Fibroblast of skin of right quadriceps (primary cell): ENCODE measurements at places on chromosomes 16 and 17.

GRCh38 chr17:21036361-21036881 is 6.4 kb downstream of the USP22 start:
- peak; percentile 39 for DNase-seq

GRCh38 chr17:4953451-4953961 is 2.6 kb downstream of the ENO3 start:
- DNase-seq = peak; percentile 46

- DNase-seq = peak; percentile 86
These were observed at the start of gene MTSS2 for GRCh38 chr16:70685938-70686375. Gene MTSS2, minus strand, starts transcription at chr16:70686053. Its CDS starts 262 bp downstream, at chr16:70685791.

GRCh38 chr17:1518410-1518809 is 2.0 kb upstream of the INPP5K start:
- no peak for DNase-seq

GRCh38 chr17:34091975-34092374 is 163.1 kb upstream of the CCL2 start:
- DNase-seq = no peak

DNA sequence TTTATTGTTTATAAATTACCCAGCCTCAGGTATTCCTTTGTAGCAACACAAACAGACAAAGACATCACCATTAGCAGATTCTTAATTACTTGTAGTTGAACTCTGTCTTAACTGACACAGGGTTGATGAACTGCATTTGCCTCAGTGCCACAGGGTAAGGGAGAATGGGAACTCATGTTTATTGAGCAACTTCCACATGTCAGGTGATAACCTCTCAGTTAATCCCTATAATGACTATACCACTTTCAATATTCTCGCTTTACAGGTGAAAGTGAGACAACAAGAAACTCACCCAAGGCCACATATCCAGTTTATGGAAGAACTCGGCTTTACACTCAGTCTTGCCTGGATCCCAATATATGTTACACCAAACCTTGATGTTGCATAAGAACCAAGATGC is 8.6 kb downstream of the PDILT start:
- DNase-seq = no peak

GRCh38 chr17:74078363-74078941 is 125.0 kb upstream of the RPL38 start:
- DNase-seq = no peak

GRCh38 chr16:8798174-8798527 is 512 bp downstream of the PMM2 start:
- peak; percentile 29 for DNase-seq

DNA sequence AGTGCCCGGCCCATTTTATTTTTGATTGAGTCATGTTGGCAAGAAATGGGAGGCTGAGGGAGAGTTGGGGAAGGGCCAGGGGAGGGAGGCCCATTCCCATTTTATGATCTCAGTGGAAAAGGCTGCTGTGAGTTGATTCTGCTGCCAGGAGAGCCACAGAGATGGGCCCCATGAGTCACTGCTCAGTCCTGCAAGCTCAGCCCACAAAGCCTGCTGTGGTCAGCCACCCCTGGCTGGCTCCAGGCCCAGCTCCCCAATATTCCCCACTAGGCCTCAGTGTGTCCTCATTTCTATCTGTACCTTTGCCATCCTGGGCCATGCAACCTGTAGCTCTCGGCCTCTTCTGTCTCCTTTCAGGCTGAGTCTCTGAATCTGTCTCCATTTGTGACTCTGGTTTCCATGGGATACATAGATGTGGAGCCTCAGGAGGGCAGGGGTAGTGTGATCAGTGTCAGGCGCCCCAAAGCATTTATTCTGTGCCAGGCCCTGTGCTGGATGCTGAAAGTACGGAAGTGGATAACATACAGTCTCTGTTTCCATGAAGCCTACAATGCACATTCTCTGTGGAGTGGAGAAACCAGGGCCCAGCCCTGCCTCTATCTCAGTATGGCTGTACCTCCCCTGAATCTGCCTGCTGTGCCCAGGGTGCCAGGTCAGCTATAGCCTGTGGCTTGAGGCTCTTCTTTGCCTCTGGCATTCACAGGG is 1.9 kb upstream of the PLEKHG4 start:
- peak; percentile 99 for DNase-seq

DNA sequence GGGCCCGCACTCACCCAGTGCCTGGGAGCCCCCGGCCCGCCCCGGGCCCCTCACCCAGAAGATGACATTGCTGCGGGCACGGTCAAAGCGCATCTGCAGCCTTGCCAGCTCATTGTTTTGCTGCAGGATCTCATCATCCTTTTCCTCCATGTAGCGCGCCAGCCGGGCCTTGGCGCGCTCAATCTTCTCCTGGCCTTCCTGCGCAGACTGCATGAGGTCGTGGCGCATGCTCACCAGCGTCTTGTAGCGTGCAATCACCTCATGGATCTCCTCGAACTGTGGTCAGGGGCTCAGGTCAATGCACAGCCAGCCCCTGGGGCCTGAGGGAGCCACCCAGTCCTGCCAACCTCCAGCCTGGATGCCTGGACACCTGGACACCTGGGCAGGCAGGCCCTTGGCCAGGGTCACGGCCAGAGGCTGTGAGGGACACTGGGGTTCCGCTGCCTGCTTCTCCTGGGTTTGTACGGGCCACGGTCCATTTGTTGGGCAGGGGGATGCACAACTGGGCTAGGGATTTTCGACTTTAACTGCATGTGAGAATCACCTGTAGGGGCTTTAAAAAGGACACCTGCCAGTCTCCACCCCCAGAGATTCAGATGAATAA is 9.2 kb downstream of the CCDC42 start:
- no peak for DNase-seq

- peak; percentile 61 for DNase-seq
These were observed 11.5 kb downstream of the CCL16 start for GRCh38 chr17:35969558-35970380.

DNA sequence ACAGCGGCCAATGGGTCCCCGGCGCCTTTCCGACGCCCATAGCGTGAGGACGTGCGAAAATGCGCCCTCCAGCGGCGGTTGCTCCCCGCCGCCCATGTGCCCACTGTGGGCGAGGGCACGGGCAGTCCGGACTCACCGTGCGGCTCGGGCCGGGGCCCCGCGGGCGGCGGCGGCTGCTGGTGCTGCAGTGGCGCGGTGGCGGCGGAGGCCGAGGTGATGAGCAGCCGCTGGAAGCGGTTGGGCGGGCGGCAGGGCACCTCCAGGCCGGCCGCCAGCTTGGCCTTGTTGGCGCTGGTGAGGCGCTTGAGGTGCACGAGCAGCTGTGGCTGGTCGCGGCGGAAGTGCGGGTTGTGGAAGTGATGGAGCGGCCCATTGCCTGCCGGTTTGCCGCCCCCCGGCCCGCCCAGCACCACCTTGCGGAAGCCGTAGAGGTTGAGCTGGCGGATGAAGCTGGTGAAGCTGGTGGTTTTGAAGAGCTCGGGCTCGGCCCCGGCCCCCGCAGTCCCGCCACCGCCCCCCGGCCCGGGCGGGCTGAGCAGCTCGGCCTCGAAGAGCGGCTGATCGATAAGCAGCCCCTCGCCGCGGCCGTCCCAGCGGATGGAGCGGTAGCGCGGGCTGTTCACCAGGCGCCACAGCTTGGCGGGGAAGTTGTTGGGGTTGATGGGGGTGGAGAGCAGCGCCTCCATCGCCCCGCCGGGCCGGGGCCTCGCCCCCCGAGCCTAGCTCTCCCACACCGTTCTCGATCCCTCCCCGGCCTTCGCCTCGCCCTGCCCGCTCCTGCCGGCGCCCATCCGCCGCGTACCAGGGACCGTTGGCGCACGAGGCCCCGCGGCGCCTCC is at the start of gene HSF5:
Gene HSF5 (minus strand): TSS at position 820 of the 839 bp plus-strand sequence. CDS start 134 bp downstream, at position 686.
- peak; percentile 5 for DNase-seq

DNA sequence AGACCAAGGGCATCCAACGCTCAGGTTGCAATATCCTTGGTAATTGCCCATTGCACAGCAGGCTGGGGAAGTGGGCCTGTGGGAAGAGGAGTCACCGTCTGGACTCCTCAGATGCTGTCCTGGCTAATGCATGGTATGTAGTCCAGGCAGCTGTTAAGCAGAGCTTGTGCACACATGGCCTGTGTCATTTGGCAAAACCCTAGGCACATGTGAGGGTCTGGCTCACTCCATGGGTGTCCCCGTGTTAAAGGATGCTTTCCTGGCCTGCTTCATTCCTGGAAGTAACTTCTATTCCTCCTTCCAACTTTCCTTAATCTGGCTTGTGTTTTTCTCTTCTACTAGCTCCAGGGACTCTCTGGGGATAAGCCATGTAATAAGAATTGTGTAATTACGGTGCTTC is 378.0 kb upstream of the CA10 start:
- DNase-seq = no peak

DNA sequence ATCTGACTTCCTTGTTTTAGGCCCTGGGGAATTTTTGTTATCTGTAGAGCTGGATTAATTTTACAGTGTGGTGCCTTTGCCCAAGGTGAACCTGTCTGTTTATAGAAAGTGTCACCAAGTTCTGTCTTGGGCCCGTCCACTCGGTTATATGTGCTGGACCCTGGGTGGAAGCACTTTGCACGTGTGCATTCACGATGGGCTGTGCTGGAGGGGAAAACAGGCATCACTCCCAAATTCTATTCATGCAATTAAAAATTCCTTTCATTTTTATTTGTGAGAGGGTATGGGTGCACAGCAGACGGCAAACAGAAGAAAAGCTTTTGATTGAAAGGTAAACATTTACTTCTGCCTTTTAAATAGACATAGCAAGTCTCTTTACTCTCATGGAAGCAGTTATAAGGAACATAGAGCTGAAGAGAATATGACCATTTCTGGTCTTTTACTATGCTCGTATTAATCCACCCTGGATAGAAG is 101.2 kb downstream of the WWOX start:
- no peak for DNase-seq

DNA sequence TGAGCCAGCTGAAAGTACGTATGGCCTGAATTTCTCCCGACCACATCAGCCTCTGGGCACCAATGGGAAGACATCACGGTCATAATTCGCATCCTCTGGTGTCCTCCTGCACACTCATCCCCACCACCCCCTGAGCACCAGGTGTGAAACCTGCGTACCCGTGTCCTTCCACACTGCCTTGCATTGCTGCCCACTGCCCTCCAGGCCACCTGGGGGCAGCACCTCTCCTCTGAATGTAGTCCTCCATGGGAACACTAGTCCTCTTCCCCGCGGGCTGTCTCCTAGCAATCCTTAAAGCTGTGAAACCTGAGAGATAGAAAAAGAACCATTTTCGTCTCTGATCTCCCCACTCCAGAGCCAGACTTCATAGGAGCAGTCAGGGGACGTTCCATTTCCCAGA is 125.5 kb downstream of the ZNF18 start:
- DNase-seq = no peak

GRCh38 chr17:82929011-82929622 is 89.3 kb upstream of the ZNF750 start:
- no peak for DNase-seq

- no peak for DNase-seq
These were observed 197.7 kb upstream of the CDH5 start for GRCh38 chr16:66168777-66169176.

DNA sequence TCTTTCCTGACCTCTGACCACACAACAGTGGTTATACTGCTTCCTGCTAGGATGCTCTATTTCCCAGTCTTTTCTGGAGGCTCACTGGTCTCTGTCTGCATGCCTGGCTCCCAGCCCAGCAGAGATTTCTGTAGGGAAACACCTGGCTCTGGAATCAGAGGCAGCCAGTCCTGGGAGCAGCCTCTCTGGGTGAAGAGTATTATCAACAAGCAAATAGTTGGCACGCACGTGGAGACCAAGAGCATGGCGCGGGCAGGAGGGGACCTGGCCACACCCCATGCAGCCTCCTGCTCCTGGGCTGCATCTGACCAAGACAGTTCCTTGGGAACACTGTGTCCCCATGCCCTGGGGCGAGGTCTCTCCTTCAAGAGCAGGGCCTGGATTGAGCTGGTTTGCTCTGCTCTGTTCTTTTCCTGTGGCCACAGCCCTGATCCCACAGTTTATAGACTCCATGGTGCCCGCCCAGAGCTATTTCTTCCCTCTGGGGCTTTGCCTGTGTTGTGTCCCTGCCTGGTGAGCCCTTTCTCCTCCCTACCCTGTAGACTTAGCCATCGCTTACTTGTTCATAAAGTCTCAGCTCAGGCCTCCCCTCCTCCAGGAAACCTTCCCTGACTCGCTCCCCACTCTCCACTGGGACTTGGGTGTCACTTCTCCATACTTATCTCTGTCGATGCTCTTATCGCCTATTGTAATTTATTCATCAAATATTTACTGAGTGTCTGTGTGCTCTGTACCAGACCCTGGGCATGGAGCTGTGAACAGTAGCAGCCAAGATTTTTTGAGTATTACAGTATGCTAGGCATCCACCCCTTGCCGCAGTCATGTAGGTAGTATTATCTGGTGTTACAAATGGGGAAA is 60.6 kb downstream of the SCNN1B start:
- no peak for DNase-seq

GRCh38 chr16:67312719-67313118 is 13.8 kb downstream of the KCTD19 start:
- DNase-seq = no peak

DNA sequence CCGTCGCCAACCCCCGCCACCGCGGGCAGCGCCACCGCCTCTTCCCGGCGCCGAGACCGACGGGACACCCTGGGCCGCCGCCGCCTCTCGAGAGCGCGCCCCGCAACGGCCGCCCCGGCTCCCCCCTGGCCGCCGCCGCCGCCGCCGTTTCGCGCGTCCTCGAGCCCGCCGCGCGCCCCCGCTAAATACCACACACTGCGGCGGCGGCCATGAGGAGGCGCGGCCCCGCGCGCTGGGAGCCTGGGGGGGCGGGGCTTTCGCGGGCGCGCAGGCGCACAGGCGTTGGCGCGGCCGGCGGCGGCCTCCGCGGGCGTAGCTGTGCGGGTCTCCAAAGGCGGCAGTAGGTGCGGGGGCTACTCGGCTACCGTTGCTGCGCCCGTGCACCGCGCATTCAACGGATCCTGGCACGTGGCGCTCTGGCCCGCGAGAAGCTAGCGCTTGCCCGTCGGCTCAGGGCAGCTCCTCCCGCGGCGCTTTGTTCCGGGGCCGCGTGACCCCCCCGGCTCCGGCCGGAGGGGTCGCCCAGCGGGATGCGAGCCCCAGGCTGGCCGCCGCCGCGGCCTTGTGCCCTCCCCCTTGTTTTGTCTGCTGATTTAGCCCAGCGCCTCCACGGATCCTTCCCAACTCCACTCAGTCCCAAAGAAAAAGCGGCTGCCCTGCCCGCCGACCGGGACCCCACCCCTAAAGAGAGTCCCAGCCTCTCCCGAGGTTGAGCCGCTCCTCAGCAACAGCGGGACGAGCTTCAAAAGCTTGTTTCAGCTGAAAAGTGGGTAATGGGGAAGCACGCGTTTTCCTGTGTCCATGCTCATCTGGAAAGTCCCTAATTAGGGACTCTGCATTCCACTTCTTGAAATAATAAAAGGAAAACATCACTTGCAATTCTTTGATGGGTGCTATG is at the start of gene SIAH1:
Gene SIAH1 (minus strand): TSS at position 161 of the 898 bp plus-strand sequence. CDS start 22,985 bp downstream, outside the sequence.
- DNase-seq = peak; percentile 87

DNA sequence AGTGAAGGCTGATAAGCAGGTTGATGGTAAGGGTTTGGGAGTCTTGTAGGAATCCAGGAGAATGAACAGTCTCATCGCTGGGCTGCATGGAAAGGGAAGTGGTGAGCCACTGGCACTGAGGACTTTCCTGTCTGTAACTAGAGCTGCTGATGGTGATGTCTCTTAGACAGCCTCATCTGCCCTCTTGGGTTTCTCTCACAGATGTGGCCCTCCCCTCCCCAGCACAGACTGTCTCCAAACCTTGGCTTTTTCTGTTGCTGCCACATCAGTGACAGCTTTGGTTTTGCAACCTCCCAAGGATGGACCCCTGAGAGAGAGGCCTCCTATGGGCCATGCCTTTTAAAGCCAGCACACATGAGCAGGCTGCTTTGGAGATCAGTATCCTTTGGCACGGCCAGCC is 16.9 kb downstream of the PLCG2 start:
- no peak for DNase-seq

GRCh38 chr17:72466199-72466598 is 345.4 kb downstream of the SOX9 start:
- peak; percentile 39 for DNase-seq

GRCh38 chr17:11138023-11138422 is 103.0 kb upstream of the SHISA6 start:
- no peak for DNase-seq
